ENCODE measurements at places on chromosomes 13 and 19. TPM values are rescaled to one million over a fixed set of nuclear protein-coding genes. Genes with fewer than 3 reads are reported as not detected.

The KCNRG gene
- total RNA-seq, result 5.9 TPM

The C5AR1 gene
- not detected for total RNA-seq

DNA sequence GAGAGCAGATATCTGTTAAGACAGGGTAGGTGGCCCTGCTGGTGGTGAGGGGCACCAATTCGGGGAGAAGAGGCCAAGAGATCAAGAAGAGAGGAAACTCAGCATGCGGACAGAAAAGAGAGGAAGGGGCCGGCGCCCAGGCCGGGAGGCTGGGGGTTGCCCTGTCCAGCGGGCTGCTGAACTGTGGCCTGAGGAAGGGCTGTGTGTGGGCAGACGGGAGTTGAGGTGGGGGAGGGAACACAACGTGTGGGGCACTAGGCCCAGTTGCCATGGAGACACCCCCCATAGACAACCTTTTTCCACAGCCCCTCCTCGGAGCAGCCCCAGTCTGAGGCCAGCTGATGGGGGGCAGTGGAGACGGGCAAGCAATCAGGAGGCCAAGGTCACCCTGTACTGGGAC, 2.5 kb upstream of the CACNG8 start:
- DNase-seq, result no peak

DNA sequence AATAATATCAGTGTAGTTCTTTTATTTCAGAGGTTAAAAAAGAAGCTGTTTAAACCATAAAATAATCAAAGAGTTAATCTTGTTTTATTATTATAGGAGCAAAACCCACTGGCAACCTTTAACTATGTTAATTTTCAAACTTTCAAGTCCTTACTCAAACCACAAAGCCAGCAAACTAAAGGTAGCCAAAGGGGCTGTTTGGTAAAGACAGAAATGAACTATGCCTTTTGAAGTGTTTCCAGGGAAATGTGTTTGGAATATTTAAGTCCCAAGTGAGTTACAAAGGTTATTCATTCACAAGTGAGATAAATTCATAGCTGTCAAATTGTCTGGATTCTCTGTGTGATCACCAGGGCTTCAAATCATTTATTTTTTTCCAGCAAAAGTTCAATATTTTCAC, 264.7 kb downstream of the MZT1 start:
- DNase-seq, result no peak

The ADM5 gene
- total RNA-seq, result 0.22 TPM

All from lung microvascular endothelial cell (primary cell).